Stimulated activated CD4-positive, alpha-beta T cell treated with anti-CD3 and anti-CD28 coated beads, TNF-alpha, amount 100 ng/mL, for 24 hours (primary cell): ENCODE measurements at places on chromosomes 12 and 14.

- DNase-seq, result no peak
These were observed 8.6 kb upstream of the SNAPC1 start for GRCh38 chr14:61753631-61754030.

DNA sequence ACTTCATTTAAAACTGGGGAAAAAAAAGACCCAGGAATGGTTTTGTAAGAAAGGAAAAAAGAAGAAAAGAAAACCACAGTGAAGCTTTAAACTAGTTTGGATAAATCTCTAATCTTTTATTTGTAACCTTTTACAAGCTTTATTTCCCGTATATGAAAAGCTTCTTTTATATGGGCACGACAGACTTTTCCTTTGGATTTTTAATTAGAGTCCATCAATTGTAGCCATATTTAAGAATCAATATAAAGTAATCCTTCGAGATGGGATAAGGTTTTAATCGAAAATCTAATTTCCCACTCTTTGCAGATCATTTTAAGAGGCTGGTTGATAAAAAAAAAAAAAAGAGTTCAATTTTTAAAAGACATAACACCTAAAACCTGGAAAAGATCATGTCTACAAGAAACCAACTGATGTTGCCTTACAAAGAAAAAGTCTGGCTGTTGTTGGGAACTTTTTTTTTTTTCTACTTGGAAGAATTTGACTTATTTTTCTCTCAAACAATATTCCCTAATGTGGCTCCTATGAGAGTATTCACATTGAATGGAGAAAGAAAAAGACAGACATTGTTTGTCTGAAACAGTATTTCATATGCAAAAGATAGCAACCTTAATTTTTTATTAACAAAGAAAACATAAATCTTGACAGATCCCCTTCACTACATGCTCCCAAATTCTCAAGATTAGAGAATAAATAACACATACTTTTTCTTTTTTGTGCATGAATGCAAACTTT is 4.9 kb upstream of the OTX2 start:
- DNase-seq, result no peak

- DNase-seq, result no peak
These were observed 220.3 kb downstream of the FBXL14 start for GRCh38 chr12:1373901-1374735.

- peak; percentile 66 for DNase-seq
These were observed 4.2 kb downstream of the RDH5 start for GRCh38 chr12:55724226-55724939.

GRCh38 chr12:17763366-17763765 is 326.6 kb downstream of the RERGL start:
- no peak for DNase-seq

GRCh38 chr14:49768301-49769121 is 558 bp downstream of the KLHDC2 start:
- DNase-seq, result peak; percentile 54

- DNase-seq, result no peak
These were observed 22.1 kb downstream of the MTHFD1 start for GRCh38 chr14:64410084-64410774.

DNA sequence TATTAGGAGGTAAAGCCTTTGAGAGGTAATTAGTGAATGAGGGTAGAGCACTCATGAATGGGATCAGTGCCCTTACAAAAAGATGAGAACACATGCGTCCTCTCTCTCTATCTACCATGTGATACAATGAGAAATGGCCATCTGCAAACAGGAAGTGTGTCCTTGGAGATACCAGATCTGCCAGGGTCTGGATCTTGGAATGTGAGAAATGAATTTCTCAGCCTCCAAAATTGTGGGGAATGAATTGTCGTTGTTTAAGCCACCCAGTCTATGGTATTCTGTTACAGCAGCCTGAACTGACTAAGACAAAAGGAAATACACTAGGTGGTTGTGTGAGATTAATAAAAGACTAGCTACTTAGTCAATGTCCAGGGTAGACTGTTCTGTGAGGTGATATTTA is 366.6 kb downstream of the NELL2 start:
- DNase-seq, result no peak

DNA sequence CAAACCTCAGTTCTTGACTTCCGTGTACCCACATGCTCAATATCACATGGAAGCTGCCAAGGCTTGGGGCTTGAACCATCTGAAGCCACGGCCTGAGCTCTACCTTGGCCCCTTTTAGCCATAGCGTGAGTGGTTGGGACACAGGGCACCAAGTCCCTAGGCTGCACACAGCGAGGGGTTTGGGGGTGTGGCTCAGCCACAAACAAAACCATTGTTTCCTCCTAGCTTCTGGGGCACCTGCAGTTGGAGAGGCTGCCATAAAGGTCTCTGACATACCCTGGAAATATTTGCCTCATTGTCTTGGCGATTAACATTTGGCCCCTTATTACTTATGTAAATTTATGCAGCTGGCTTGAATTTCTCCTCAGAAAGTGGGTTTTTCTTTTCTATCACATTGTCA is 628.6 kb downstream of the NRXN3 start:
- no peak for DNase-seq

DNA sequence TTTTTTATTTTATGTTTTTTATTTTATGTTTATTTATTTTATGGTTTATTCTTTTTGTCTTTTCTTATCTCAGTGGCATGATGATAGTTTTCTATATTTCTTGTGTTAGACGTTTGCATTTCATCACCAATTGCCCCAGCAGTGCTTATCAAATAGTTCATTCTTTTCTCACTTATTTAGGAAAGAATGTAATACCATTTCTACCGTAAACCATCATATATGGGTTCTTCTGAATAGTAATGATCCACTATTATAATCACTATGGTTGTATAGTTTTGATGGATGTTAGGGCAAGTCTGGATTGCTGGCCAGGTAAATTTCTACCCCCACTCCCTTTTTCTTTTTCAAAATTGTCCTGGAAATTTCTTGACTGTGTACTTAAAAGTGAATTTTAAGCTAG is 134.6 kb upstream of the FBXO33 start:
- no peak for DNase-seq

GRCh38 chr12:74286254-74286653 is 251.4 kb upstream of the ATXN7L3B start:
- DNase-seq, result no peak

DNA sequence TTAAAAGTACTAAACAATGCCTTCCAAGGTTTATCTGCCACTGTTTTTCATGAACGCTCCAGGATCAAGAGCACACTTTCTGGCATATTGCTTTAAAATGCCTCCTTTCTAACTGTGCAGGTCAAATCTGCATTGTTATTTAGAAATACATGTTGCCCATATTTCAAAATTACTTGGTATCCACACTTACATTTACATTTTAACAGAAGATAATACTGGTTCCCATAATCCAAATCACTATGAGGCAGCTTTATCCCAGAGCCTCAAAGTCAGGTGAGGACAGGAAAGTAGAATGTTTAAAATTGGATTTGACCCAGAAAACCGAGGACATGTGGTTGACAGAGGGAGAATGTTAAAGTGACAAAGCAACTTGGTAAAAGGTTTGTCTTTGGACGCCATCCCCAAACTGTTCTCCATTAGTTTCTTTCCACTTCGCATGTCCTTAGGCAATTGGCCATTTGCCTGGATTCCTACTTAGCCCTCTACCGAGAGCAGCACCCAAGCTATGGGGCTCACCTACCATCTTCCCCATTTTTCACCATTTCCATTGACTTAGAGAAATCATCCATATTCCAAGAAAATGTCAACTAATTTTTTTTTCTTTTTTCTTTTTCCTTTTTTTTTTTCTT is 353.0 kb downstream of the PAWR start:
- DNase-seq, result no peak
